ENCODE measurements at places on chromosomes 1 and 21.

- peak; percentile 34 for DNase-seq
These were observed 24.4 kb downstream of the ZBTB17 start for GRCh38 chr1:15951341-15952153.

DNA sequence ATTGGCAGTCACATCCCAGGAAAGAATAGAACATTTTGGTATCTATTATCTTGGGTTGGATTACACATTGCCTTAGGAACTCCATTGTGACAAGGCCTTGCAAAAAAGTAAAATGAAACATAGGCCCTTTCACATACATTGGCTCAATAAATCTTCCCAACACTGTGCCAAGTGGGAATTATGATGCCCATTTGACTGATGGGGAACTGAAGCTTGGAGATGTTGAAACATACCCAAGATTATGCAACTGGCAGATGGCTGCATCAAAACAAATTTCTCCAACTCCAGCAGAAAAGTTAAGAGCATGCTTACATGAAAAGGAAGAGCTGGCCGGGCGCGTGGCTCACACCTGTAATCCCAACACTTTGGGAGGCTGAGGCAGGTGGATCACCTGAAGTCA lies 26.9 kb downstream of the PLEKHO1 start:
- DNase-seq, result no peak

- DNase-seq, result no peak
These were observed 132.0 kb downstream of the SYF2 start for GRCh38 chr1:25100151-25100833.

GRCh38 chr1:27007909-27008582 lies 4.6 kb downstream of the TENT5B start:
- no peak for DNase-seq

- DNase-seq, result no peak
These were observed 297.5 kb downstream of the DUSP10 start for GRCh38 chr1:221444346-221444745.

- DNase-seq, result no peak
These were observed 13.4 kb downstream of the OR2T1 start for GRCh38 chr1:248416226-248416625.

- DNase-seq, result no peak
These were observed 472.0 kb downstream of the CAMTA1 start for GRCh38 chr1:7257225-7257624.

DNA sequence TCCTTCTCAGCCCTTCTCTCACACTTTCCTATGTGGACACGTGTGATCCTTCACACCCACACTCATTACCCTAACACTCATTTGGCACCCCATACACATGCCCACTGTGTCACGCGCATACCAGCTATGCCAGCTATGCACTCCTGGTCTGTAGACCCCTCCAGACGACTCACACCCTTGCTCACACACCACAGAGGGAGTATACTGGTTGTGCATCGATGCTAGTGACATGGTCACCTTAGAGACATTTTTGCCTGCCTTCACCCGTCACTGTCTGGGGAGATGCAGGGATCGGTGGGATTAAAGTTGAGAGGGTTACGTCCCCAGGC lies 8.3 kb upstream of the PPM1J start:
- no peak for DNase-seq

GRCh38 chr1:85200463-85201339 lies at the start of gene SYDE2:
TSS of gene SYDE2 (minus strand) at chr1:85201016. CDS start at chr1:85200996, 20 bp downstream.
- DNase-seq, result peak; percentile 69

GRCh38 chr1:201850053-201850397 lies 21.1 kb downstream of the IPO9 start:
- no peak for DNase-seq

- no peak for DNase-seq
These were observed 34.6 kb downstream of the TGFBR3 start for GRCh38 chr1:91851130-91852010.

DNA sequence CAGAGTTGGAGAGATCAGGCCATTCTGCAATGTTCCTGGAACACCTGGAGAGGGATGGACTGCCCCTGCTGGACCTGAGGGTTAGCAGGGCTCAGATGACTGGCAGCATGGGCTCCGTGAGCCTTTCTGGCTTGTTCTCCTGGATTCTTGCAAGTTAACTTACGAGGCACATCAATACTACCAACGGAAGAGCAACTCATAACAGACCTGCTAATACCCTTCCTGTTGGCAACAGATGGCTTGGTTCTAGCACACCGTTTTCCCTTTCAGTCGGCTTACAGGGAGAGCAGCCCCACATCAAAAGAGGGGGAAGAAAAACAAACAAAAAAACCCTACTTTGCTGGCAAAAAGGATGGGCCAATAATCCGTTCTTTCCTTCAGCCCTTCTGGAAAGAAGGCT lies 47.9 kb downstream of the SLC66A1 start:
- DNase-seq, result no peak

- no peak for DNase-seq
These were observed 262.5 kb downstream of the HLX start for GRCh38 chr1:221141606-221142285.

DNA sequence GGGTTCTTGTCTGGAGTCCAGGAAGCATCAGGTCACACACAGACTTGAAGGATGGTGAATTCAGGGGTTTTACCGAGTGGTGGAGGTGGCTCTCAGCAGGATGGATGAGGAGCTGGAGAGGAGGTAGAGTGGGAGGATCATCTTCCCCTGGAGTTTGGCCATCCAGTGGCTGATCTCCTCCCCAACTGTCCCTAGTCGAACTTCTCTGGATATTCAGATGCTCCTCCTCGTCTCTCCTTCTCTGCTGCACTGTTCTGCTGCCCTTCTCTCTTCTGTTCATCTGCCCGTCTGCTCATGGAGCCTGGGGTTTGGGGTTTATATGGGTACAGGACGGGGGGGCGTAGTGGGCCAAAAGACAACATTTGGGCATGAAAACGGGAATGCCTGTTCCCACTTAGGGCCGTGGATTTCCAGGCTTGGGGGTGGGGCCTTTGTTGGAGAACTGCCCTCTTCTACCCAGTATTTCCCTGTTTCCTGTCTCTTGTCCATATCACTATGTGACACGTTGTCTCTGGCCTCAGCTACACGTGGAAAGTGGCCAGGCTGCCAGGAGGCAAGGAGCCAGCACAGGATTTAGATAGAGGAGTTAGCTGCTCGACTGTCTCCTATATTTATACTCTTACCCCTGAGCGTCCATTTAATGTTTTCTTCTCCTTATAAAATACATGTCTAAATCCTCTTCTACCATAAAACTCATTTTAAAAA lies 76.7 kb downstream of the SIPA1L2 start:
- DNase-seq, result no peak

- no peak for DNase-seq
These were observed 124.8 kb downstream of the DISC1 start for GRCh38 chr1:231751415-231751814.

- DNase-seq, result no peak
These were observed 396.0 kb upstream of the DAB1 start for GRCh38 chr1:57819893-57820292.

DNA sequence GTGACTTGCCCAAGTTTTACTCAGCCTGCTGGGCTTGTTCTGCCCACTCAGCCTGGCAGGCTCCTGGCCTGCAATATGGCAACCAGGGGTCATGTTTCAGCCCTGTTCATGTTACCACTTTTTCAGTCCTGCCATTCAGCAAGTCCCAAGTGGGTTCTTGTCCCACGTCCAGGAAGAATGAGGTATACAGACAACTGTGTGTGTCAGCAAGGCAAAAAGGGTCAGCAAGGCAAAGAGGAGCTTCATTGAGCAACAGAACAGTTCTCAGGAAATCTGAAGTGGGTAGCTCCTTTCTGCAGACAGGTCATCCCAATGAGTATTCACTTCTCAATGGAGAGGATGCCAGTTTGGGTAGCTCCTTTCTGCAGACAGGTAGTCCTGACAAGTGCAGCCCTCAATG lies 1233.3 kb upstream of the B3GALT2 start:
- no peak for DNase-seq

DNA sequence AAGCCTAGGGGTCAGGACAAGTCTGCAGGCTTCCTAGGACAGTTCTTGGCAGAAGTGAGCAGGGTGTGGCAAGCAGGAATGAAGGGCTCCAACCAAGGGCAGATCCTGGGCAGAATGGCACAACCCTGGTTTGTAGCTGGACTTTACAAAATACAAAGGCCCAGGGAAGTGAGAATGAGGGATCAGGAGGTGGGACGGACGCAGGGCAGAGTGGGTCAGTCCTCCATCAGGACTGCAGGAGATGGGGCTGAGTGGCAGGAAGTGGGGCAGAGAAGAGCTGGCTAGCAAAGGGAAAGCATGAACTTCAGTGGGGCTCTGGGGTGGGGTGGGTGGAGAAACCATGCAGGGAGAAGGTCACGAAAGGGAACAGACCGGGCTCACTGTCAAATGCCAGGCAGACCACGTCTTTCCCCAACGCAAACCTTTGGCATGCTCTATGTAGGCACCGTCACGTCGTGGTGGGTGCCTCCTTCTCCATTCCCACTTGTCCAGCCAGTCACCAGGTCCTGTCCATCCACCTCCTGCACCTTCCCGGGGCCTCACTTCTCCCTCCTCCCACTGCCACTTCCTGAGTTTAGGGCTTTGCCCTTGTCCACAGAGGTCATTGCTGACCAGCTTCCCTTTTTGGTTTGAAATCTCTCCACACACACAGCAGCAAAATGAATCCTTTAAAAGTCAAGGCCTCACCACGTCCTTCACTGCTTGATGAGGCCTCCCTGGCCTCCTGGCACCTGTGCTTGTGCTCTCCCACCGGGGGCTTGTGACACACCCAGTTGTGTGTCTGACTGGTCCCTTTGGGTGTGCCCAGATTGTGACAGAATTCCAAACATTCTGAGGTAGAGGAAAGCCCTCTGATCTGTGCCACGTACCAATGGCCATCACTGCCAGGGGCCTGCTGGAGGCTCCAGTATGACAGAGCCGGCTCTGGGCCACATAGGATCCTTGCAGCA lies 8.7 kb upstream of the CLDN19 start:
- no peak for DNase-seq

All from activated CD4-positive, alpha-beta T cell treated with anti-CD3 and anti-CD28 coated beads, Interleukin-2, amount 50 U/mL, for 4 hours (primary cell).